ENCODE measurements at places on chromosomes 7 and 10. TPM values are rescaled to one million over a fixed set of nuclear protein-coding genes. Genes with fewer than 3 reads are reported as not detected.

The TRIM50 gene
- total RNA-seq: 10.9 TPM

The LAMB4 gene
- total RNA-seq: 0.12 TPM

The CYP26C1 gene
- total RNA-seq: 0.29 TPM

The HOXA2 gene
- total RNA-seq: 18.6 TPM

The STEAP2 gene
- 4.9 TPM for total RNA-seq

The NUTM2E gene
- 0.40 TPM for total RNA-seq

The SPDYE11 gene
- 0.22 TPM for total RNA-seq

The SEMA3A gene
- 19.6 TPM for total RNA-seq

The SYT15 gene
- 2.8 TPM for total RNA-seq

The PPIF gene
- 37.1 TPM for total RNA-seq

The LGI1 gene
- not detected for total RNA-seq

The SCART1 gene
- 1.7 TPM for total RNA-seq

DNA sequence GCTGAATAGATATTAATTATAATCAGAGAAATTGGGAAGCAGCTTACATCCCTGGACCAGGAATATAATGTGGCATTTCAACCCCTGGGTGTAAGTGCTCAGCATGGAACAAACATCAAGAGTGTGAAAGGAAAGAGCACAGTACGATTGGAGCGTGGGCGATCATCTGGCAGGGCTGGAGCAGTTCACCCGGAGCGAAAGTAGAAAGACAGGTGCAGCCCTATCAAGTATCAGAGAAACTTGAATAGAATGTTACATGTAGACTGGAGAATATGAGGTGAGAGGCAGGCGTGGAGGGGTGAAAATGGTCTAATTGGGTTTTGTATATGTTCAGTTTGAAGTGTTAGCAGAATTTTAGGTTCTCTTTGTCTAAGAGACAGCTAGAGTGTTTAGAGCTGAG, 303.0 kb downstream of the MDFIC start:
- DNase-seq: no peak

GRCh38 chr10:62742536-62743061, 61.9 kb upstream of the ADO start:
- no peak for DNase-seq

DNA sequence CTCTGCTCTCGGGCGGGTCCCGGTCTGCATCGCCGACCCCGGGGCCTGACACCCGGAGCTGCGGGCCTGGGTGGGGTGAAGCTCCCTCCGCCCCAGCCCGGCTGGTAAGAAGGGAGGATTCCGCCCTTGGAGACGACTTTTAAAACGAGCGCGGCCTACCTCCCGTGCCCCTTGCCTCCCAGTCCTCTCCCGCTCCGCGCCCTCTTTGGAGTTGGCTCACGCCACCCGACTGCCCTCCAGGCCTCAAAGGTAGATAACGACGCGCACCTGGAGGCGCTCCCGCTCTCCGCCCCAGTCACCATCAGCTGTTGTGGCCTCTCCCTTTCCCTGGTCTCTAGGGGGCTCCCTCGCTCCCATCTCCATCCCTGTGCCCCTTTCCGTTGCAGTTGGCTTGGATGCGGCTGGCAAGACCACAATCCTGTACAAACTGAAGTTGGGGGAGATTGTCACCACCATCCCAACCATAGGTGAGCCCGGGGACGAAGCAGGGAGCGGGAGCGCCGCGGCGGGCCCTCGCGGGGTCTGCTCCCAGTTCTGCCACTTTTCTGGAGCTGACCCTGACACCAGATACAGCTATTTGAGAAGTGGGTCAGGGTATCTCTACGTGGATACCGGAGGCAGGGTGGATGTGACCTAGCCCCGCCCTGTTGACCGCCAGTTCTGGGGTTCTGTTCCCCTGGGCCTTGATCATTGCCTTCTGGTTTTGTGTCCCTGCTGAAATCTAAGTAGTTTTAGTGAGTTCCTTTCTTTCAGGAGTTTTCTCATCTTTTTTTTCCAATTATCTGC, 679 bp downstream of the ARF5 start:
- peak; percentile 52 for DNase-seq

GRCh38 chr7:94781236-94781635, 125.3 kb upstream of the SGCE start:
- DNase-seq: no peak

- DNase-seq: no peak
These were observed 560.5 kb upstream of the MKI67 start for GRCh38 chr10:128686630-128687278.

GRCh38 chr10:5089865-5090264, 4.3 kb upstream of the AKR1C3 start:
- DNase-seq: no peak

- DNase-seq: no peak
These were observed 7.7 kb downstream of the LBX1 start for GRCh38 chr10:101221549-101221948.

- no peak for DNase-seq
These were observed 29.7 kb downstream of the HTRA1 start for GRCh38 chr10:122490786-122491680.

DNA sequence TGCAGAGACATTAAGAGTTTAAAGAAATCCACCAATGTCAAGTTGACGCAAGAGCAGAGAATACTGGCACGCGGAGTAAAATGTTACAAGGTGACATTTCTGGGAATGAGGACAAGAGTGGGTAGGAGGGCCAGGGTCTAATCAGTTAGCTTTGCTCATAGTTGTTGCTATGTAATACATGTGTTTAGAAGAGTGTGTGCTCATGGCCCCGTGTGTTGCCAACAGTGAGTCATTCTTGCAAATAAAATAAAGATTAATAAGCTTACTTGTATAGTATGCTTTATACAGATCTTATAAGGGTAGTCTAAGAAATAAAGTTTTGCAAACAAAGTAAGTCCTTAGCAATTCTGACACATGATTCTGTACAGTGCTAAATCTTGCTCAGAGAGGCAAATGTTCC, 64.5 kb downstream of the DNMBP start:
- no peak for DNase-seq

DNA sequence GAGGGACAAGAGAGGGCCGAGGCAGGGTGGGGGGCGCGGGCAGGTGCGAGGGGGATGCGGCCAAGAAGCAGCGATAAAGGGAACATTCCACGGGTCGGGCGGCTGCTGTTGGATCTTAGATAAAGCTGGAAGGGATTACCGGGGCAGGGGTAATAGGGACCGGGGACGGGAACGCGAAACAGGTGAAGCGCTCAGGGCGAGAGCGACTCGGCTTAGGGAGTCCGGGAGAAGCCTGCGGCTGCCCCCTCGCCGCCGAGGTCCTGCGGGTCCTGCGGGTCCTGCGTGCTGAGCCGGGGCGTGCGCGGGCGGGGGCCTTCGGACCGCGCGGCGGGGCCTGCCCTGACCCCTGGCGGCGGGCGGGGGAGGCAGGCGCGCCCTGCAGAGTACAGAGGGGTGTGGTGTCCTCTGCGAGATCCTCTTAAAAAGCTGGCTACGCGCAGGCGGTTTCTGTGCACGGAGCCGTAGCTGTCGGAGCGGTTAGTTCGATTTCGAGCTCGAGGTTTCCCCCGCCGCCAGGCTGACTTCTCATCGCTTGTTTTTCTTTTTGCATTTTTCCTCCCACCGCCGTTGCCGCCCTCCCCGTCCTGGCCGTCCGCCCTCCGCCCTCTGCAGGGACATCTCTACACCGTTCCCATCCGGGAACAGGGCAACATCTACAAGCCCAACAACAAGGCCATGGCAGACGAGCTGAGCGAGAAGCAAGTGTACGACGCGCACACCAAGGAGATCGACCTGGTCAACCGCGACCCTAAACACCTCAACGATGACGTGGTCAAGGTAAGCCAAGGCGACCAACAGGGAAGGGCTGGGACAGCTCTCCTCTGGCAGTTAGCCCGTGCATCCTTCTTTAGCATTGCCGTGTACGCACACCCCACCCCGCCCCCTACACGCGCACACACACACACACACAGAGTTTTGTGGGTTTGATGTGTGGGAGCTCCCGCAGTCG, 1.4 kb downstream of the CAV1 start:
- peak; percentile 70 for DNase-seq

DNA sequence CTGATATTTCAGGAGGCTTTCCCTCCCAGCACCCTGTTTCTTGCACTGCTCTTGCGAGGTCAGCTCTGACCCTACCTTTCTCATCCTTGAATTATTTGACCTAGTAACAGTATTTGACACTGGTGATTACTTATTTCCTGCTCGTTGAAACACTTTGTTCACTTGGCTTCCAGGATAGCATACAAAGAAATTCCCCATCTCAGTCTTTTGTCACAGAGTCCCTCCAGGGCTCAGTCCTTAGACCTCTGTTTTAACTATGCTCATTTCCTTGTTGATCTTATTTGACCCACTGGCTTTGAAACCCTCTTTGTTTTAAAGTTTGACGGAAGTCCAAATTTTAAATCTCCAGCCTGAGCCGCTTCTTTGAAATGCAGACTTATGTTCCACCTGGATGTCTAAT, 29.9 kb downstream of the BMPR1A start:
- no peak for DNase-seq

- DNase-seq: peak; percentile 26
These were observed at the start of gene AMPH for GRCh38 chr7:38630720-38631673. Gene AMPH (minus strand): TSS chr7:38631373. CDS start chr7:38631351, 22 bp downstream.

- DNase-seq: no peak
These were observed 94.4 kb upstream of the SKAP2 start for GRCh38 chr7:26958834-26959233.

GRCh38 chr7:35038354-35038753, 1.1 kb upstream of the DPY19L1 start:
- no peak for DNase-seq

- no peak for DNase-seq
These were observed 3.2 kb downstream of the HOXA5 start for GRCh38 chr7:27140126-27140857.

- DNase-seq: no peak
These were observed 127.3 kb downstream of the CAMK1D start for GRCh38 chr10:12476656-12477055.

GRCh38 chr10:69791812-69792211, 9.9 kb upstream of the COL13A1 start:
- DNase-seq: no peak

- no peak for DNase-seq
These were observed 13.5 kb downstream of the GCK start for GRCh38 chr7:44175730-44176129.

GRCh38 chr10:78362406-78363022, 328.9 kb downstream of the RPS24 start:
- DNase-seq: no peak

DNA sequence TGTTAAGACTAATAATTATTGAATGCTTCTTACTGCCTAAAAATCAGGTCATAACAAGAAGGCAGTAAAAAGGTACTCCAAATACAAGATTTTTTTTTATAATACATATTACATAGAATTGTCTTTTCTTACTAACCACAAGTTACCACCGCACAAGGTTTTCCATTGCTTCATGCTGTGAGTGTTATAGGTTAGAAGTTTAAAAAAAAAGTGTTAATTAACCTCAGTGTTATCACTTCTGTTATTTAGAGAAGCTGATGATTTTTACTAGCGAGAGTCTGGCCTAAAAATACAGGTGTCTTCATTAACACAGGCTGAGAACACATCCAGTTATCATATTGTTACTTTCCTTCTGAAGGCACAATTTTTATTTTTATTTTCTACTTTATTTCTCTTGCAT, 1281.9 kb upstream of the CELF2 start:
- no peak for DNase-seq

- DNase-seq: no peak
These were observed 127.2 kb downstream of the SRI start for GRCh38 chr7:88092676-88092999.

GRCh38 chr10:25631471-25631870, 302.6 kb upstream of the MYO3A start:
- no peak for DNase-seq

- no peak for DNase-seq
These were observed 359.8 kb upstream of the KLF6 start for GRCh38 chr10:4144817-4145216.

DNA sequence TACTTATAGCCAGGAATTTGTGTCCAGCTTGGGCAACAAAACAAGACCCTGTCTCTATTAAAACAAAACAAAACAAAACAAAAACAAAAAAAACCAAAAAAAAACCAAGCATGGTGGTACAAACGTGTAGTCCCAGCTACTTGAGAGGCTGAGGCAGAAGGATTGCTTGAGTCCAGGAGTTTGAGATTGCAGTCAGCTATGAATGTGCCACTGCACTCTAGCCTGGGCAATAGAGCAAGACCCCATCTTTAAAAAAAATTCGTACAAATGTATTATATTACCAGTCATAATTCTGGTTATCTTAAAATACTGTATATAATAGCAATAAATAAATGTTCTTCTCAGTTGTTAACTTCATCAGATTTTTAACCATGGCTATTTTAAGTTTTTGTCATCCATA, 2.3 kb upstream of the BBS9 start:
- DNase-seq: no peak

DNA sequence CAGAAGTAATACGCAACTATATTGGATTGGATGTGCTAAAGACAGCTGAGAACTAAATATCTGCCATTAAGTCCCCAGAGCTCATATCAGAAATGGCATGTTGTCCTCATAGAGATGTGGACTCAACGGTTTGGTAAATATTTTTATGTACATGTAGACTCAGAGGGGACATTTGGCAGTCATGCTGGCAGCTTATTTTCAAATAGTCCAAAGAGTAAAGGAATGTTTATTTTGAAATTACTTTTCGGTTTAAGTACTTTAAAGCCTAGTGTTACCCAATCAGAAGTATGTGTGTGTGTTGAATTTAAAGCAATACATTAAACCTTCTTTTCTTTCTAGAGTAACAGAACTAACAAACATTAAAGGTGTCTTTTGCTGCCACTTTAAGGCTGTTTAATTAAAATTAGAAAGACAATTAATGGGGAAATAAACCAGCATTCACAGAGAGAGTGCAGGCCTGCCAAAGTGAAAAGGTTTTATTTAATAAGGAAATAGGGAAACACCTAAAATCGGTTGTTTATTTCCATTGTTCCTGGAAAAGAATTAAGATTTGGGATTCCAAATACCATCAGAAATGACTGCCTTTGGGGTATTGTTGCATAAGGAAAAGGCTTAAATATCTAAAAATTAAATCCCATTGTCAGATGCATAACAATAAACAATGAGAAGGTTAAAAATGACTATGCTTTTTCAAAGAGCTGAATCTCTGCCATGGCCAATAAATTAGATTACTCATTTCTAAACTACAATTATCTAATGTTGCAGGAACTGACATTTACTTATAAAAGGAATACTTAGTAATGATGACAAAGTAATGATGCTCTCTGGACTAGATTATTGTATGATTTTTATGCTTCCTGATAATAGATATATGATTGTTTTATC, 113.4 kb upstream of the AHR start:
- DNase-seq: no peak

DNA sequence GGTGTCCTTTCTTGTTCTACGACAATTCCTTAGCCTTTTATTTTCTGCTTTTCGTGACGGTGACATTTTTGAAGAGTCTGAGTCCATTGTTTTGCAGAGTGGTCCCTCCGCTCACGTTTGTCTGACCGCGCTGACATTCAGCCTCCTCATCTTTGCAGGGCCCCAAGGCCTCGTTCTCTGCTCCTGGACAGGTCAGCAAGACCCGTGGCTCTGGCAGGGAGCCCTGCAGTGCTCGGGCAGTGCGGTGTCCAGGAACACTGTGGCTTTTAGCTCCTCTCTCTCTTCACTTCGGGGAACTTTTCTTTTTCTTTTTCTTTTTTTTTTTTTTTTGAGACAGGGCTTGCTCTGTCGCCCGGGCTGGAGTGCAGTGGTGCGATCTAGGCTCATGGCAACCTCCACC, 142.5 kb downstream of the DNAJB6 start:
- DNase-seq: no peak

All from progenitor cell of endocrine pancreas (in vitro differentiated cells).